NT2/D1 (cell line): ENCODE measurements at places on chromosomes 3 and 15.

DNA sequence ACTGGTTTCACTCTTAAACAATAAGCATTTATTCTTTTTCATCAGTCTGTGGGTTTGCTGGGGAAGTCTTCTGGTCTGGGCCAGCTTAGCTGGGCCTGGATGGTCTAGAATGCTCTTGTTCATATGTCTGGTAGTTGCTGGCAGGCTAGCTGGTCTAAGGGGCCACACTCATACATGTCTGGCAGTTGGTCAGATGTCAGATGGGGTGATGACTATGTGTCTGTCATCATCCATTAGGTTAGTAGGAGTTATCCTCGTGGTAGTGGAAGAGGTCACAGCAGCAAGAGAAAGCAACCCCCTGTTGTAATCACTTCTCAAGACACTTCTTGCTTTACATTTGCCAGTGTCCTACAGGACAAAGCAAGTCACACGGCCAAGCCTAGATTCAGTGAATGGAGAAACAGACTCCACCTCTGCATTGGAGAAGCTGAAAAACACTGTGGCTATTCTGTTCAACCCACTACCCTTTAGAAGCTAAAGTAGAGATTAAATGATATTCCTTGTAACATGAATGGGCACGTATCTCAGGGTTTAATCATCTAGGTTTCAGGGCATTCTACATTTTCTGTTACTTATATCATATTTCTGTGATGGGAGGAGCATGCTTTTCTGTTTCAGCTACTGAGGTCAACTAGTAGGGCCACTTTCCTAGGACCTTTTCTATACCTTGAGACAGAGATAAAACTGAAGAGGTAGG, 5.5 kb upstream of the ARID3B start:
- no peak for DNase-seq

- peak; percentile 85 for DNase-seq
These were observed 59.6 kb downstream of the ABTB1 start for GRCh38 chr3:127732303-127732702.

- peak; percentile 68 for DNase-seq
These were observed 27.4 kb downstream of the CLK3 start for GRCh38 chr15:74642734-74643664.

GRCh38 chr3:171125010-171125409, 98.5 kb upstream of the SLC2A2 start:
- DNase-seq, result no peak

- DNase-seq, result no peak
These were observed 91.3 kb downstream of the PLXNA1 start for GRCh38 chr3:127073941-127074820.

GRCh38 chr3:71102111-71102983, 481.2 kb downstream of the FOXP1 start:
- no peak for DNase-seq

DNA sequence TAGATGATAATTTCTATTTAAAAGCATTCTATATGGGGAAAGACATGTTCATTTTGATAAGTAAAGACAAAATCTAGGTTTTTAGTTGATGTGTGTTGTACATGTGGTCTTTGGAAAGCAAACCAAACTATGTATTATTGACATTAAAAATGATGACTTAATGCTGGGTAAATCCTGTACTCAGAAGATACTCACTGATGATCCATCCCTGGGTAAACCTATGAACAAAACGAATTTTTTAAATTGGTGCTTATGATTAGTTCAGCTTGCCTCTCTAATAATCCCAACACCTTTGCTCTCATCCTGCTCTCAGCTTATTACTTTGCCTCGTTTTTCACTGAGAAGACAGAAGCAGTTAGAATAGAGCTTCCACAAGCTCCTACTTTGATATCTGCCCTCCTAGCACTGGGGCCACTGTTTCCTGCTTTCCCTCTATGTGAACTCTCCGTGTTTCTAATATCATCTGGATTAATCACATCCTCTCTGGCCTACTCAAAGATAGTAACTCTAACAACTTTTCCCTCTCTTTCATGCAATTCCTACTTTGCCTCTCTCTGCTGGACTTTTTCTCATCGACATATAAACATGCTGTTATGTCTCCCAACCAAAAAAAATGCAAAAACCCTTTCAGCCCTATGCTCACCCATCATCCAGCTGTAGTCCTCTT, 29.3 kb downstream of the RARRES1 start:
- DNase-seq, result no peak

- DNase-seq, result no peak
These were observed 515.2 kb downstream of the NTRK3 start for GRCh38 chr15:87741350-87741749.

GRCh38 chr15:77180757-77181156, 109.8 kb upstream of the TSPAN3 start:
- no peak for DNase-seq

DNA sequence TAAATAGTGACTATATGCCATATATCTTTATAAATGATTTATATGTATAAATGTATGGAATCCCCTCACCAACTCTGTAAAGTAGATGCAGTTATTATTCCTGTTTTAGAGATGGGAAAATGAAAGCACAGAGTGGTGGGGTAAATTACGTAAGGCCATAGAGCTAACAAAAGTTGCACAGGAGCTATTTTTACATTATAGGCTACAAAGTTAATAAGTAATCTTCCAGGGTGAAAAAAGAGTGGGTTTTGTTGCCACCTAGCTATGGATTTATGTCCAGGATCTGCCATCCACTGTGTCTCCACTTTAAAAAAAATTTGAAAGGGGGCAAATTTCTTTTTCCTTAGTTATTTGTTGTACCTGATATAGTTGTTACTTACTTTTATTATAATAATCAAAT, 235.7 kb downstream of the MCTP2 start:
- DNase-seq, result no peak

GRCh38 chr15:69298697-69299441, at the start of gene PAQR5:
TSS of gene PAQR5 (plus strand) at chr15:69298912. CDS start at chr15:69360081, 61,169 bp downstream.
- no peak for DNase-seq

DNA sequence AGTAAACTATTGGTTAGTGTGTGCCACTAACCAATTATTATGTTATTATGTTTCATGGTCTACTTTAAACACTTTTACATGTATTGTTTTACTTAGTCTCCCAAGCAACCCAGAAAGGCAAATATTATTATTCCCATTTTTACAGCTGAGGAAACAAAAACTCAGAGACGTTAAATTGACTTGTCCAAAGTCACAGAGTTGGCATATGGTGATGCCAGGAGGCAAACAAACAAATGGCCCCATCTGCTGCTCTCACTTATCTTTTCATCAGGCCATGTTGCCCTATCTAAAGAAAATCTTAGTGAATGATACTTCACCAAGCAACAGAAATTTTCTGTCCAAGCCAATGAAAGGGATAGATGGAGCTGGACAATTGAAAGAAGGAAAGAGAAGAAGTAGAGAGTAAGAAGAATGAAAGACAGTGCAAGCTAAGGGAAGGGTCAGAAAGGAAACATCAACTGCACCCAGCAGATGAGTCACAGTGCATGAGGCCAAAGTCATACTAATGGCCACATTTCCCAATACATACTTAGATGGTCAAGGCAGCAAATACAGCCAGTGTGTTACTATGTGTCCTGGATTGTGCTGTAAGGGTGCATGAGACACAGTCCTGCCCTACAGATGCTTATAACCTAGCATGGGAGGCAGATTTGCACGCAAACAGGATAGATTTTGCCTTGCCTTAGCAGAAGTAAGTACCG, 266.9 kb downstream of the KCNMB2 start:
- no peak for DNase-seq

- DNase-seq, result no peak
These were observed 181.6 kb downstream of the CFAP20DC start for GRCh38 chr3:58868097-58868779.

DNA sequence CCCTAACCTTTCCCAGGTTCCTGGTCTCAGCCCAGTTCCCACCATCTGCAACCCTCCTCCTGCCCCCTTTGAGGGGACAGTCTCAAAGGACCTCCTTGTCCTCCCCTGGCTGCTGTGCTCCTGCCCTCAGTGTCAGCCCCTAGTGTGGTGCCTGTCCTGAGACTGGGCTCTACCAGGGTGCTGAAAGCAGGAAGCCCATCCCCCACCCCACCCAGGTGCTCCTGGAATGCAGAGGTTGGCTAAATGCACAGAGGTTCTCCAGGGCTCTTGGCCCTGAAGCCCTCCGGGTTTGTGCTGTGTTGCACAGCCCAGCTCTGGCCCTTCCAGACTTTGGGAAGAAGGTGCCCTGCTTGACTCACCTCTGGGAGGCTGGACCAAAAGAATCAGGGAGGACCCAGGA, 21.8 kb downstream of the C3orf18 start:
- DNase-seq, result no peak

GRCh38 chr15:55348281-55348778, 29.3 kb downstream of the PIGB start:
- DNase-seq, result no peak

- no peak for DNase-seq
These were observed 159.7 kb upstream of the MBNL1 start for GRCh38 chr3:152109038-152109437.

DNA sequence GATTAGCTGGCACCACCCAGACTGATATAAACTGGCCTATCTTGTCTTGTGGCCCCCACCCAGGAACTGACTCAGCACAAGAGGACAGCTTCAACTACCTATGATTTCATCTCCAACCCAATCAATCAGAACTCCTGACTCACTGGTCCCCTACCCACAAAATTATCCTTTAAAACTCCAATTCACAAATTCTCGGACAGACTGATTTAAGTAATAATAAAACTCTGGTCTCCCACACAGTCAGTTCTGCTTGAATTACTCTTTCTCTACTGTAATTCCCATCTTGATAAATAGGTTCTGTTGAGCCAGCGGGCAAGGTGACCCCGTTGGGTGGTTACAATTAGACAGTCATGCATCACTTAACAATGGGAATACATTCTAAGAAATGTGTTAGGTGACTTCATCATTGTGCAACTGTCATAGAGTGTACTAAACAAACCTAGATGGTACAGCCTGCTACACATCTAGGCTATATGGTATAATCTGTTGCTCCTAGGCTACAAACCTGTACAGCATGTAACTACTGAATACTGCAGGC, 48.1 kb upstream of the MAP4 start:
- no peak for DNase-seq

DNA sequence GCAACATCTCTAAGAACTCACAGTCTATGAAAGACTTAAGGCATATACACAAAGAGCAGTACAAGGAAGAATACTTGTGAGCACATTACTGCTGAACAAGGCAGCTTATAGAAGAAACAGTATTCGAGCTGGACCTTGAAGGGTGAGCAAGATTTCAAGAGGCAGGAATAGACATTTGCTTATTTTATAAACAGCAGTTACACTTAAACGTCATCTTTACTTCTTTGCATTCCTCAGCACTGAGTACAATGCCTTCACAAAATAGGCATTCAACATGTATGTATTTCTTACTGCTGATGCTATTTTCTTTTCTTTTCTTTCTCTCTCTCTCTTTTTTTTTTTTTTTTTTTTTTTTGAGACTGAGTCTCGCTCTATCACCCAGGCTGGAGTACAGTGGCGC, 205.8 kb downstream of the ZIC4 start:
- DNase-seq, result no peak

- DNase-seq, result no peak
These were observed 5.1 kb downstream of the ACAA1 start for GRCh38 chr3:38131621-38132369.

GRCh38 chr3:63910001-63910400, 2.2 kb downstream of the SCAANT1 start:
- DNase-seq, result no peak

- no peak for DNase-seq
These were observed 33.8 kb downstream of the DNASE1L3 start for GRCh38 chr3:58176827-58177489.

DNA sequence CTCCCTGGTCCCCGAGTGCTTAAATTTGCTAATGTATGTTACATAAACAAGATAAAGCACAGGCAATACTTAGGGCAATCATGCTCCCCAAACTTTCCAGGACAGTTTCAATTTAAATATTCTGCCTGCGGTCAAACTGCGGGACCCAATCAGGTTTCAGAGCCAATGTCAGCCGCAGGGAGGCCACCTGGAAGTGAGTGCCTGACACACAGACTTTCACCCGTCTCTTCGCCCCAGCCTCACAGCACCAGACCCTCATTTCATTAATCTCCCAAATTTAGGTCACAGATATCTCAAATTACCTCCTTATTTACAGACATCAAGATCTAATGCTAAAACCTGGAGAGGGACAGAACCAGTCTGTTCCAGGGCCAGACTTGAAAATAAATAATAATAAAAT, 107.2 kb upstream of the ALDH1A3 start:
- DNase-seq, result no peak

DNA sequence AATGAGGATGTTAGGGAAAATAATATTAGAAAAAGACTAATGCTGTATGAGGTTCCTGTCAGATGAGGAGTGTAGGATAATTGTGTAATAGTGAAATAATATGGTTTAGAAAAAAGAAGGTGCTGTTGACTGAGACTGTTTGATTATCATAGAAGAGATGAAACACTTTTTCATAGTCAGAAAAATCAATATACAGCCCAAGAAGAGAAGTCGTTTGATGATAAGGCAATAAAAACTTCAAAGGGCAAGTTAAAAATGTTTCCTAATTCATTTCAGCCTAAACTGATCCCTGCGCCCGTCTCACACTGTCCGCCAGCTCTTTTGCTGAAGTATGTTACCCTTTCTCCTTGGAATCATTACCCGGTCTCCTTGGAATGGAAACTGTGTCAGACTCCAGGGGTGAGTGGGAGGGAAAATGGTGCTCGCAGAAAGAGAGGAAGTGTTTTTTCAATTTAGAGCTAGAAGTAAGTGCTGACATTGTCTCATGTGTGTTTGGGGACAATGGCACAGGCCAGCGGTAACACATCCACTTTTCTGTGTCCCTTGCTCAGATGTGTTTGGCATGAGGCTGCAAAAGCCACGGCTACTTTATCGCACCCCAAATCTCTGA, 23.6 kb downstream of the DUT start:
- DNase-seq, result no peak

GRCh38 chr3:65548848-65549625, 489.7 kb downstream of the MAGI1 start:
- peak; percentile 20 for DNase-seq

- DNase-seq, result no peak
These were observed 11.4 kb downstream of the PPP1R2 start for GRCh38 chr3:195531683-195532082.

GRCh38 chr15:99508311-99508645, 57.5 kb upstream of the MEF2A start:
- DNase-seq, result no peak

- no peak for DNase-seq
These were observed 6.4 kb upstream of the FAM219B start for GRCh38 chr15:74913041-74913440.
